ENCODE measurements at places on chromosomes 6 and 20.
A peak's percentile ranks its signal among the peaks of the same experiment; 100 is the strongest.

DNA sequence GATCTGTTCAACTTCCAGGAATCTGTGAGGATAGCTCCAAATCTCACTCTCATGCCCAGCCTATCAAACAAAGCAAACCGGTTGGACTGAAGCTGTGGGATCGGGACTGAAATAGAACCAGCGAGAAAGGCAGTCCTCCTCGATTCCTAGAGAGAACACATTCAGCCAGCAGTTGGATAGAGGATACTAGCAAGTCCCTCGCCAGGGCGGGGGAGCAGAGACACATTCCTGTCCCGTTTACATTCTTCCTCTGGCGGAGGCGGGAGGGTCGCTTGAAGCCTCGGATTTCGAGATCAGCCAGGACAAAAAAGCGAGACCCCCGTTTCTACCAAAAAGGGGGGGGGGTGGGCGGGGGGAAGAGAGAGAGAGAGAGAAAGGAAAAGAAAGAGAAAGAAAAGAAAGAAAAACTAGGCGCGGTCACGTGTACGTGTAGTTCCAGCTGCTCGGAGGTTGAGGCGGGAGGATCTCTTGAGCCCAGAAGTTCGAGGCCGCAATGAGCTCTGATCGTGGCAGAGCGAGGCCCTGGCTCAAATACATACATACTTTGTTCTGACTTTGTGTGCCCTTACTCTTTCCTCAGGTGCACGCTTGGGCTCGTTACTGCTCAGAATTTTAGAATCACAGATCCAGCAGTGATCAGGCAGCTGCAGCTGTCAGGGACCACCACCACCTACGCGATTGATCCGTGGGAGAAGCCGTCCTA is 19.5 kb downstream of the ZNF311 start:
- DNase-seq = peak; percentile 84

GRCh38 chr20:18588574-18588933 is 700 bp downstream of the DTD1 start:
- DNase-seq = peak; percentile 14

- DNase-seq = no peak
Measured at GRCh38 chr6:133541040-133541439, 299.9 kb downstream of the EYA4 start.

GRCh38 chr6:93358435-93358834 is 60.9 kb downstream of the EPHA7 start:
- no peak for DNase-seq

DNA sequence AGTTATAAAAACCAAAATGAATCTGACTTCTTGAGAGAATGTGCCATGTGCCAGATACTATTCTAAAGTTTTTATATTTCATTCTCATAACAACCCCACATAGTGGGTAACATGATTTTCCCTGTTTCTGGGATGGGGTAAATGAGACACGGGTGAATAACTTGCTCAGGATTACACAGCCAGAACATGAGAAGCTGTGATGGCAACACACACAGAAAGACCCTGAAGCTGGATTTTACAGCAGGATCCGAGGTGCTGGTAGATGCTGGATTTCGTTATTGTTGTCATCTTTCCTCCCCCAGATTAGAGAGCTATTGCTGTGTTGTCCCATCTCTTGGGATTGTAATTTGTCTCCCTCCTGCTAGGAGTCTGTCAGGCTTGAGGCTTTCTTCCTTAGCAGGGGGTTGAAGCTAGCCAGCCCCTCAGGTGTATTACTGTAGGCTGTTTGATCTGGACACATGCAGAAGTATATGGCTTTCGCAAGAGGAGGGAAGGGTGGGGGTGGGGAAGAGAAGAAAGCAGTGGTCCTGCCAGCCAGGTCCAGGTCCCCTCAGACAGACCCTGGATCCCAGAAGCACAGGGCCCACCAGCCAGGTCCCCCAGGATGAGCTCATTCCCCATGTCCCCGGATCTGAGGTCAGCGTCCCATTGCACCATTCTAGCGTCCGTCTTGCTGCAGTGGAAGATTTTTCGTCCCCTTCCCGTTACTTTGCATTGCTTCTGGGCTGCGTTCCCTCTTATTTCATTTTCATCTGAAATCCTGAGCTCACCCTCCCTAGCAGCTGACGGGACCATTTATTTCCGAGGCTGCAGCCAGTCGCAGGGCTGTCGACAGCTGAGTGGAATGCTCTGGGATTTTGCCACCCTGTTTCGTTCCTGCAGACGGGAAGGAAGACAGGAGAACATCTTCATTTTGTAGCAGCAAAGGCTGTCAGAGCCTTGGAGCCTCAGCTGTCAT is 7.3 kb upstream of the KCNG1 start:
- DNase-seq = no peak

DNA sequence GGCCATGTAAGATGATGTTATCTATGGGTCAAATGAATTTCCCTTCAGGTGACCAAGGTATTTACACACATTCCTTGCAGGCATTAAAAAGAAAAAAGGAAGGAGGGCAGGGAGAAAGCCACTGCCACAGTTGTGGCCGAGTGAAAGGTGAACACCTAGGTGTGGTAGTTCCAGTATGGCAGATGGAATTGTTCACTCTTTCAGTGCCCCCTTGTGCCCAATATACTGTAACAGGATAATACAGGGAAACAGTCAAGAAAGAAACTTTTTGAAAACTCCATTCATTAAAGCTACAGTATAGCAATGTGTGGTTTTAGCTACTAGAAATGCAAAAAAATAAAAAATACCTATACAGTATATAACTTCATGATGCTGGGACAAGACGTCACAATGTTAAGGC is 52.1 kb downstream of the BMP2 start:
- no peak for DNase-seq

DNA sequence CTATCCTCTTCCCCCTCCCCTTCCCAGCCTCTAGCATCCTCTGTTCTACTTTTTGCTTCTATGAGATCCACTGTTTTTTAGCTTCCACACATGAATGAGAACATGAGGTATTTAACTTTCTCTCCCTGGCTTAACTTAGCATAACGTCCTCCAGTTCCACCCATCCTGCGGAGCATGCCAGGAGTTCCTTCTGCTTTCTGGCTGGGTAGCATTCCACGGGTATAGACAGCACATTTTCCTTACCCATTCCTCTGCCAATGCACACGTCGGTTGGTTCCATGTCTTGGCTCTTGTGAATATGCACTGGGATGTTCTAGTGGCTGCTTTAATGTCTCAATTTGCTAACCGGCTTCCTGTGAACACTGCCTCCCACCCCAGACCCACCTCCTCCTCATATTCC is 13.2 kb upstream of the CCR6 start:
- DNase-seq = no peak

DNA sequence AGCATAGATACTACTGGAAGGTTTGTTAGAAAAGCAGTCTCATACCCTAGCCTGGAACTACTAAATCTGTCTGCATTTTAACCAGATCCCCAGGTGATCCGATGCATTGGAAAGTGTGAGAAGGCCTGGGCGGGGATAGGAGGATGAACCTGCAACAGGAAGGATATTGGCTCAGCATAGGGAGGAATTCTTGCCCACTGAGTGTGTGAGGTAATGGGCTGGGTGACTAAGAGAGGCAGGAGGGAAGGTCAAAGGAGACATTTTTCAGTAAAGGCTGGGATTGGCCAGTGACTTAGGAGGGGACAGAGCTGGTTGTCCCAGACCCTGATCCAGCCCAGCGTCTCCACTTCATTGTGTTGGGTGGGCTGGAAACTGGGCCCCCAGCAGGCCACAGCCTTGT is 191.0 kb upstream of the LRFN2 start:
- no peak for DNase-seq

DNA sequence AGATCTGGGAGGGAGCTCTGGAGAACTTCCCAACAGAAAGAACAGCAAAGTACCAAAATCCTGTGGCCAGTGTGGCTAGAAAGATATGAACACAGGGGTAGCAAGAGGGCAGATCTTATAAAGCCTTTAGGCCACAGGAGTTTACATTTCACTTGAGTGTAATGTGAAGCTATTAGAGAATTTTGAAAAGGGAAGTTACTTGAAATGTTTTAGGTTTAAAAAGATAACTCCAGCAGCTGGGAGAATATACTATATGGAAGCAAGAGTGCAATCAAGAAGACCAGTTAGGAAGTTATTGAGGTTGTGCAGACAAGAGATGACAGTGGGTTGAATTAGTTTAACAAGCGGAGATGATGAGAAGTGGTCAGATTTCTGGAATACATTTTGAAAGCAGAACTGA is 7.9 kb downstream of the SUPT3H start:
- no peak for DNase-seq

- DNase-seq = no peak
Measured at GRCh38 chr6:39696986-39697788, 28.0 kb downstream of the KIF6 start.

DNA sequence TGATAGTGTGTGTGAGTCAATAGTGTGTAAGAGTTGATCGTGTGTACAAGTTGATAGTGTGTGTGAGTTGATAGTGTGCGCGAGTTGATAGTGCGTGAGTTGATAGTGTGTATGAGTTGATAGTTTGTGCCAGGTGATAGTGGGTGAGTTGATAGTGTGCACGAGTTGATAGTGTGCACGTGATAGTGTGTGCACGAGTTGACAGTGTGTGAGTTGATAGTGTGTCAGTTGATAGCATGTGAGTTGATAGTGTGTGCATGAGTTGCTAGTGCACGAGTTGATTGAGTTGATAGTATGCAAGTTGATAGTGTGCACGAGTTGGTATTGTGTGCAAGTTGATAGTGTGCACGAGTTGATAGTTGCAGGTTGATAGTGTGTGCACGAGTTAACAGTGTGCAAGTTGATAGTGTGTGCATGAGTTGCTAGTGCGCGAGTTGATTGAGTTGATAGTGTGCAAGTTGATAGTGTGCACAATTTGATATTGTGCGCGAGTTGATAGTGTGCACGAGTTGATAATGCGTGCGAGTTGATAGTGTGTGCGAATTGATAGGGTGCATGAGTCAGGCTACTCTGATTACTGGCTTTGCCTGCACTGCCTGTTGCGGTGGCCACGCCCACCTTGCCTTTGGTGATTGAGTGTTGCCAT is 35.8 kb upstream of the IYD start:
- no peak for DNase-seq

GRCh38 chr20:51310216-51310615 is 232.3 kb downstream of the NFATC2 start:
- no peak for DNase-seq

GRCh38 chr20:44026647-44027342 is 112.1 kb downstream of the TOX2 start:
- no peak for DNase-seq

GRCh38 chr20:57437672-57438330 is 46.6 kb downstream of the RBM38 start:
- no peak for DNase-seq

Data from iPS-NIHi11 (cell line).